ENCODE measurements at places on chromosomes 4 and X.

DNA sequence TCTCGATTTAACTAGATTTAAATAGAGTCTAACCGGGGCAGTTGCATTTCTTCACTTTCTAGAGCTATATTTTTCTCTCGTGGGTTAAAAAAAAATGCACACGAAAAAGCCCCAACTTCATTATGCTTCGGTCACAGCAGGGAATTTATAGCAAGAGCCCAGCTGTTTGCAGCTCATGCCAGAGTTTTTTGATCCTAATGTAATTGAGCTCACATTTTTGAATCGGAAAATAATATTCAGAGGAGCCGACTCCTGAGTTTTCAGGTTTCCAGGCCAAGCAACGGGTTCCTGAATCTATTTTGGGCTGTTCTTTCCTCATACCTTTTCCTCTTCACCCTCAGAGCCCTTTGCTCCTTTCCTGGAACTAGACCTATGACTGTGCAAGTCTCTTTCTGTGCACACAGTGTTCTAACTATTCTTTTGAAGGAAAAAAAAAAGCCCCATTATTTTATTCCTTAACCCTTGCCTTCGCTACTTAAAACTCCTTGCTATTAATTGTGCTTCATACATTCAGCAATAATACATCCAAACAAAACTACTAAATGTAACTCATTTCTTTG lies 27.5 kb upstream of the ESX1 start:
- DNase-seq, result no peak

- no peak for DNase-seq
These were observed 44.5 kb upstream of the BLTP1 start for GRCh38 chr4:122107680-122108079.

GRCh38 chrX:39418254-39418704 lies 617.0 kb downstream of the MID1IP1 start:
- no peak for DNase-seq

- DNase-seq, result no peak
These were observed 26.7 kb downstream of the NR3C2 start for GRCh38 chr4:148415500-148415899.

DNA sequence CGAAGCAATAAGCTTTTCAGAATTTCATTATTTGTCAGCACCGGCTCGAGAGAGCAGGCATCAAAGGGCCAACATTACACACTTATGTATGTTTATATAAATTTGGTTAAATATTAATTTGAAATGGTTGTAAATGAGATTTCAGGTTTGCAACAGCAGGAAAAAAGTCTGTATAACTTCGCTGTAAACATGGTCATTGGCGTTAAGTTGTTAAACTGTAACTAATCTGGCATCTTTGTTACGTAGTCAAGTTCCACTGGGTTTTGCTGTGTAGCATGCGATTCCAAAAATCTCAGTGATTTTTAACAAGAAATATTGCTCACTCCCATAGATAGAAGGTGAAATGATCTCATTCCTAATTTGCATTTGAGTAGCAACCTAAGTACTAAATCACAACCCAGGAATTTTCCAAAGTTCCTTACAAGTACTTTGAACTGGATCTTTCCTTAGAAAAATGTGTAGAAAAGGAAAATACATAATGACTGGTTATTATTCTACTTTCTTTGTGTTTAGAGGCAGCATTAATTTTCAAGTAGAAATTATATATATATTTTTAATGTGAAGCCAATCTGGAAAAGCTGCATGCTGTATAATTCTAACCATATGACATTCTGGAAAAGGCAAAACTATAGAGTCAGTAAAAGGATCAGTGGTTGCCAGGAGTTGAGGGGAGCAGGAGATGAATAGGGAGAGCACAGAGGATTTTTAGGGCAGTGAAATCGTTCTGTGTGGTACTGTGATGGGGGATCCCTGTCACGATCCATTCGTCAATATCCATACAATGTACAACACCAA lies 222.1 kb downstream of the CBR4 start:
- no peak for DNase-seq

DNA sequence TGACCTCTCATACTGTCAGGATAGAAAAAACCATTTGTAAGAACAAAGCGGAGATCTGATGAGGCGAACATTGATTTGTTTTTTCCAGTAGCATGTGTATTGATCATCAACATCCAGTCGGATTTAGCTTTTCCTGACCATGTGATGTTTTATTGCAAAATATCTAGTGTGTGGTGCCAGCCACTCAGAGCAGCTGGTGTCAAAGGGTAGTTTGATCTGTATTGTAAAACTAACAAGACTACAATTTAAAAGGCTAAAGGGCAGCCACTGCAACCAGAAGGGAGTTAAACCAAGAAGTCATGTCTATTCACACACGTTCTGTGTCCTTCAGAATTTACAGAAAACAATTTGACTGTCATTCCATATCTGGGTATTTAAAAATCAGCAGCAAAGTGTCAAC lies 719.0 kb upstream of the FRG1 start:
- DNase-seq, result no peak

GRCh38 chrX:24805201-24805600 lies 111.5 kb downstream of the POLA1 start:
- no peak for DNase-seq

- no peak for DNase-seq
These were observed 109.0 kb upstream of the DDIT4L start for GRCh38 chr4:100299046-100299840.

- no peak for DNase-seq
These were observed 169.1 kb downstream of the GUCY2F start for GRCh38 chrX:109312757-109313156.

GRCh38 chr4:6333301-6334202 lies 63.9 kb downstream of the WFS1 start:
- DNase-seq, result no peak

GRCh38 chr4:58653251-58653650 lies 1543.1 kb upstream of the IGFBP7 start:
- DNase-seq, result no peak

- no peak for DNase-seq
These were observed 132.5 kb upstream of the NHS start for GRCh38 chrX:17242470-17242869.

DNA sequence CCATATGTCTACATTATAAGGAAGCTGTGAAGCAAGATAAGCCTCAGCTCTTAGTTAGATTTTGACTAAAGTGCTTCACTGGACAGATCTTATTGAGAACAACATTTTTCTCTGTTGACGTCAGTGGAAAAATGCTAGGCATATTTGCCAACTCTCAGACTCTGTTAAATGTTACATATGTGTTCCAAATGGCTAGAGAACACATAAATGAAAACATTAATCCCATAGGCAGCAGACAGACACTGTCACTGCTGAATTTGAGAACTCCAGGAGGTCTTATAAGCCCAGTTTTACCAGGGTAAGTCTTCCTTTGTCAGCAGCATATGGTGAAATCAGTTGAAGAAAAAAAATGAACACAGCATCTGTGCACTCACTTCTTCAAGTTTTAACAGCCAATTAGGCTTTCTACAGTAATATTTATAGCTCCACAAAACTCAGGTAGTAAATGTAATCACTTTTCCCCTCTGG lies 186.9 kb downstream of the CAMK2D start:
- DNase-seq, result no peak

DNA sequence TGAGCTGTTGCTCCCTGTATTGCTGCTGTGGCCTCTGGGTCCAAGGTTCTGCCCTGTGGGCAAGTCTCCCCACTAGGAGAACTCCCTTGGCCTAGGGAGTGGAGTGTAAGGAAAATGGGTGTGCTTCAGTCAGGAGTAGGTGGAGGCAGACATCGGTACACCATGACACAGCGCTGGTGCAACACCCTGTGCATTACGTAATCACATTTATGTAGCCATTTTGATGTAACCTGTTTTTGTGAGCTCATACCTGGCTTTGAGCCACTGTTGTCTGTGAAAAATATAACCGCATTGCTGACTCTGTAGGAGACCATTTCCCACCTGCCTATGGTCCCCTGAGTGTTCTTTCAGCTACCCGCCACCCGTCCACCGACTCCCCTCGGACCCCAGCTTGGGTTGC lies 700.5 kb upstream of the AGA start:
- no peak for DNase-seq

- DNase-seq, result no peak
These were observed 6.3 kb downstream of the PRAF2 start for GRCh38 chrX:49067285-49068120.

GRCh38 chr4:147101678-147102077 lies 156.0 kb upstream of the TTC29 start:
- DNase-seq, result no peak

GRCh38 chr4:164383058-164383357 lies 370.9 kb upstream of the SMIM31 start:
- no peak for DNase-seq

- DNase-seq, result no peak
These were observed 180.9 kb upstream of the AADAT start for GRCh38 chr4:170270628-170271027.

- DNase-seq, result no peak
These were observed 21.5 kb downstream of the RELL1 start for GRCh38 chr4:37664696-37665095.

DNA sequence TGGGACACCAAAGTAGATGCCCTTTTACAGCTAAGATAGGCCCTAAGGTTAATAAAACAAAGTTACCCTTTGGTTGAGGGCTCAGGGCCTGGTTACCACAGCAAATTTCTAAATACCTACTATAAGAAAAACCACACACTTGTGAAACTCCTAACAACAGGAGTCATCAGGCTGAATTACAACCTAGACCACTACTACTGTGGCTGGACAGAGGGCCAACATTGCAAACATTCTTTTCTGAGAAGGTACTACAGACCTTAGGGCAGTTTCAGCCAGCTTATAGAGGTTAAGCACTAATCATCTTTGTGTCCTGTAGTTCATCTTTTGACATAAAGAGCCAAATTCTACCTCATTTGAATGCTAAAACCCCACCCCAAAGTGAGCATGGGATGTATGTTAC lies 504.0 kb downstream of the RAPGEF2 start:
- no peak for DNase-seq

DNA sequence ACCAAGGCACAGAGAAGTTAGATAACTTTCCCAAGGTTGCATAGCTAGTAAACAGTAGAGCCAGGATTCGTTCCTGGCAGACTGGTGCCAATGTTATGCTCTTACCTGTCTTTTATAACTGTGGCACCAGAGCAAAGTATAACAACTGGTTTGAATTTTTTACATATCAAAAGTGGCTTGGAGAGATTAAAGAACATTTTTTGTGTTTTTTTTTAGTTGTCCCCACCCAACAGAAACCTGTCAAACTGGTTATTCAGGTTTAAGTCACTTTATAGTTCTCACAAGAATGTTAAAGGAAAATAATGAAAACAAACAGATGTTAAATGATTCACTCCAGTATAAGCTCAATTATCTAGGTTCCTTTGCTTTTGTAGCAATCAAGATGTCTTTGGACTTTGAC lies 15.6 kb upstream of the FAM47E start:
- DNase-seq, result no peak

DNA sequence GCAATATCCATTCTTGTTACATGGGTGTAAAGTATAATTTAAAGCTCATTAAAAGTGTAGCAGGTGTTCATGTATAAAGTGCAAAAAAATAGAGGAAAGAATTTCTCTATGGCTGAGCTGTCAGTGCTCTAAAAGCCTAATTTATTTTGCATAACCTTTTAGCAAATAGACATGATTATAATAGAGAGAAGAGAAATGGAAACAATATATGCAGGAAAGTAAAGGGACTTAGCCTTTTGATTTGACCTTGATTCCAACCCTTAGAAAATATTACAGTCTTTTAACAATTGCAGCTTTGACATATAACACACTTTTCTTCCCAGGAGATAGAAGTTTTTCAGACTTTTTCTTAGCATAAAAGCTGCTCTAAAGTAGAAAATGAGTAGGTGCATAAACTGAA lies 978.3 kb downstream of the PCDH18 start:
- no peak for DNase-seq

- no peak for DNase-seq
These were observed 327 bp downstream of the PNPLA4 start for GRCh38 chrX:7926914-7927258.

DNA sequence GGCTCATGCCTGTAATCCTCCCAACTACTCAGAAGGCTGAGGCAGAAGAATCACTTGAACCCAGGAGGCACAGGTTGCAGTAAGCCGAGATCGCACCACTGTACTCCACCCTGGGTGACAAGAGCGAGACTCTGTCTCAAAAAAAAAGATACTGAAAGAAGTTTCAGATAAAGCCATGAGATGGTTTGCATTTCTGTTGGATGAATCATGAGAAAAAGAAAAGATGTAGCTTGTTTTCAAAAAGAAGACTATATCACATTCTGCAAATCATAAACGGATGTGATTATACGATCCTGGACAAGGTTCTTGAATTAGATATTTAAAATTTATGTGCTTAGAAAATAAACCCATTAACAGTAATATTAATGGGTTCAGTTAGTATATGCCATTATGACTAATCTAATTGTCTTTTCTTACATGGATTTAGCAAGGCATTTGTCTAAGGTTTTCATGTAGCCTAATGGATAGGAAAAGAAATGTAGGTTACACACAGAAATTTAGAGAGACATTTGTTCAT lies 345.9 kb downstream of the SLC7A11 start:
- DNase-seq, result no peak

DNA sequence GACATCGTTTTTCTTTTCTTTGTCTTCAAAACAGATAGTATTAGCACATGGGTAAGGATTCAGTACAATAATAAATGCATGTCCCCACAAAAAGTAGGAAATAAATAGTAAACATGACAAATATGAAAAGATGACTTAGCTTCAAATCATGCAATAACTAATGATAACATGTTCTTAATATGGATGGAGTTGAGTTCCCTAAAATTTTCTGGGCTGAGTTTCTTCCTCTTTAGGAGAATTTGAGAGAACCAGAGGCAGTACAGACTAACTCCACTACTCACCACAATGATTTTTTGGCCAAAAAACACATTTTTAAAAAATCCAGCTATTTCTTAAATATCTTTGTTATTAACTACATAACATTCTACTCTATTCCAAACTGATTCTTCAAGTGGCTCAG lies 432.3 kb upstream of the HS3ST1 start:
- no peak for DNase-seq

GRCh38 chr4:52376132-52376704 lies 282.9 kb downstream of the USP46 start:
- no peak for DNase-seq

DNA sequence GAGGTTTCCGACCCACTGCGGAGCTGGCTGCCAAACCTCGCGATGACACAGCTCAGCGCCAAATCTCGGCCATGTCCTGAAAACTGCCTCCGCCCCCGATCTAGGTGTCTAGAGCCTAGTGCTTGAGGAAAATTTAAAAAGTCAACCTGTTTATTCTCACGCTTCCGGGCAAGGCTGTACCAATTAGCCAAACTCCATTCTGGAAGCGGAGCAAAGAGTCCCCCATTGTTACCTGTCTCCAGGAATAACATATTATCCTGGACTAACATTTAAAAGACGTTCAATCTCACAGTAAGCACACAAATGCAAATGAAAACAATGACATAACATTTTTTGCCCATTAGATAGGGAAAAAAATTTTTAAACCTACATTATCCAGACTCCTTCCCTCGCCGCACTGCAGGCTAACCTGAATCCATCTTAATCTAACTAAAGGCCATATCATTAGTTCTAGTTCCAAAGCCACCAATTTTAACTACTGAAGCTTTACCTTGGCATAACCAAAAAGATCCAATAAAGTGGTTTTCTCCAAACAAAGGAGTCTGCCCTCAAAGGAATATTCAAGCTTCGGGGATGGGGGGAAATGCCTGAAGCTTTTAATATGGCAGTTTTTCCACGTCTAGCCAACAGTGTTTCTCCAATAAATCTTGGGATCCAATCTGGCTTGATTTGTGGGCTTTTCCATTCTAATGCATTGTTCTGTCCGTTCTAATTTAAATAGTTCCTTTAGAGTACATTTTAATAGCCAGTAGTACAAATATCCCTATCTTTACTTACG lies 1.9 kb downstream of the HUWE1 start:
- no peak for DNase-seq

GRCh38 chr4:120327276-120327675 lies 260.6 kb upstream of the MAD2L1 start:
- DNase-seq, result no peak

GRCh38 chr4:7647186-7647585 lies 212.5 kb upstream of the PSAPL1 start:
- DNase-seq, result no peak

Data from stimulated activated CD8-positive, alpha-beta memory T cell treated with anti-CD3 and anti-CD28 coated beads, Interleukin-7, amount 100 ng/mL, for 1 hour (primary cell).